ENCODE measurements at places on chromosomes 5 and 9. TPM values are rescaled to one million over a fixed set of nuclear protein-coding genes. Genes with fewer than 3 reads are reported as not detected.
A peak's percentile ranks its signal among the peaks of the same experiment; 100 is the strongest.

DNA sequence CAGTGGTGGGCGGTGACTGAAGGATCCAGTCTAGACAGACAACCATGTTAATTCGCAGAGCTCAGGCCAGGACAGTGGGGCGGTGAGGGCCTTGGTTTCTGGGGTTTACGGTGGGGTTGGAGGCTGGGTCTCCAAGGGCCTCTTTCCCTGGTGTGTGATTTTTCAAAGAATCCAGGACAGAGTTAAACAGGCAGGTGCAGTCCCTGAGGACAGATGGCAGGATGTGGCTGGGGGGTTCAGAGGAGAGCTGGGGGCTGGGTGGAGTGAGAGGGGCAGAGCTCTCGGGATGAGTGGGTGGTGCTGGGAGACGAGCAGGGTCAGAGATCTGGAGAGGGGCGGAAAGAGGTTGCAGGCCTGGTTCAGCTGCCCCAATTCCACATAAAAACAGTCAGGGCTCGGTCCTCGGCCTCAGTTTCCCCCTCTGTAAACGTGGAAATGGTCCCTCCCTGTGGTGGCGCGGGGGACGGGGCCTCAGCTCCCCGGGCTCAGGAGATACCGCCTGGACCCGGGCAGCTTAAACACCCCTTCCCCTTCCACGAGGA is 145.9 kb downstream of the GAPVD1 start:
- no peak for DNase-seq

The KIF20A gene
- total RNA-seq, result not detected

GRCh38 chr9:21873540-21874221 is 71.2 kb downstream of the MTAP start:
- no peak for DNase-seq

The LCN2 gene
- total RNA-seq, result not detected

GRCh38 chr9:92147030-92147851 is 32.0 kb upstream of the SPTLC1 start:
- DNase-seq, result no peak

DNA sequence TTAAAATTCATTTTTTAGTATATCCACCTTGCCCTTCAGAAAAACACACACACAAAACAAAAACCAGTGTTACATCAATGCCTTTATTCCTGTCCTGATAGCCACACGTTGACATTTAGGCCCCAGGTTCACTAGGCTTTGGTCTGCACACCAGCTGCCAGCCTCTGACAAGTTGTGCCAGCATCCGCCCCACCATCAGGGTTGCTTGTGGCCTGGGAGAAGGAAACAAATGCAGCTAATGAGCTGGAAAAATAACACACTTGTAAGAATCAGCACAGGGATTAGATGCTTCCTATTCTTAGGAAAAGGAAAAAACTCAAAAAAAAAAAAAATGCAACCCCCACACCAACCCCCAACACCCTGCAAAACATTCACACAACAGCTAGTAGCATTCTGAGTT is 404.0 kb upstream of the GRIA1 start:
- DNase-seq, result no peak

The IL7R gene
- total RNA-seq, result 1.7 TPM

- DNase-seq, result no peak
These were observed 9.8 kb upstream of the CCDC69 start for GRCh38 chr5:151233616-151234085.

DNA sequence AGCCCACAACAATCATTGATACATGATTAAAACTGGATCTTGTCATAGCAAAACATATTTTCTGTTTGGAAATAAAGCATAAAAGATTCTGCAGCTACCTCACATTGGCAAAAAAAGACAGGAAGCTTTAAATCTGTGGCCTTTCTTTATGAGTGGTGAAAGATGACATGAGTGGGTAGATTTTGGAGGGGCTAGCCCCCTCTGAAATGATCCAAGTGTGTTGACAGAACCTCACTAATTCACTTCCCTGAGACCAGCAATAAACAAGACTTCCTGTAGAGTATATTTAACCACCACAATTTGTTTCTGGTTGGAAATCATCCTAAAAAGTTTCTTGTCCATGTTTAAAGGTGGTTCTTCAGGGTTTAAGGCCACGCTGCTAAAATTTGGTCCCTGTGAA is 530.8 kb downstream of the SPATA31D1 start:
- no peak for DNase-seq

GRCh38 chr9:27755846-27756245 is 182.6 kb upstream of the C9orf72 start:
- no peak for DNase-seq

DNA sequence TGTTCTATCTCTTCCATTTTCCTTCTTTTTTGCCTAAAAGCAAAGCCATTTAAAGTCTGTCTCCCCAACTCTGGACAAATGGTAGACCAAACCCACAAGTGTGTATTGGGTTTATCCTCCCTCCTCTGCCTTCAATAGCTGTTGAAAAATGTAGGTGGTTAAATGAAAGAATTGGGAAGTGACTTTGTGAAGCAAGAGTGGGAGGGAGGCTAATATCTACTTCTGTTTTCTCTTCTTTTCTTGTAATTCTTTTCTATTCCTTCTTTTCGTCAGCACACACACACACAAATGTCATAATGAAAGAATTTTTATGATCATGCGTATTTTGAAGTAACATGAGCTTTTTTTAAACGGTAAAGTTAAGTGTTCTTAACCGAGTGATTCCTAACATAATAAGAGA is 3.8 kb downstream of the CCDC152 start:
- DNase-seq, result no peak

GRCh38 chr5:175521313-175521833 is 43.0 kb downstream of the SFXN1 start:
- no peak for DNase-seq

DNA sequence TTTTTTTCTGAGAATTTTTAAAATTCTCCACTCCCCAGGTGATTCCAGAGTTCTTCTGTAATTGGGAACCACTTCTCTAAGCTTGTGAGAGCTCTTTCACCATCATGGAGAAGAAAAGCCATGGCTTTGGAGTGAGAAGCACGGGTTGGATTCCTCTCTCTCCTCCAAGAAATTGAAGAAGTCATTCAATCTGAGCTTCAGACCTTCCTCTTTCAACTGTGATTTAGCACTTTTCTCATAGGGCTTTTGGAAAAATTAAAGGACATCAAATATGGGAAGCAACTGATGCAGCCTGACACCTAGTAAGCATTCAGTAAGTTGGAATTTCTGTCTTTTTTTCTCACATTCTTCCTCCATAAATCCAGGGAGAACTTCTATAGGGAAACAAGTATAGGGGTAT is 580.4 kb upstream of the KLF4 start:
- no peak for DNase-seq

DNA sequence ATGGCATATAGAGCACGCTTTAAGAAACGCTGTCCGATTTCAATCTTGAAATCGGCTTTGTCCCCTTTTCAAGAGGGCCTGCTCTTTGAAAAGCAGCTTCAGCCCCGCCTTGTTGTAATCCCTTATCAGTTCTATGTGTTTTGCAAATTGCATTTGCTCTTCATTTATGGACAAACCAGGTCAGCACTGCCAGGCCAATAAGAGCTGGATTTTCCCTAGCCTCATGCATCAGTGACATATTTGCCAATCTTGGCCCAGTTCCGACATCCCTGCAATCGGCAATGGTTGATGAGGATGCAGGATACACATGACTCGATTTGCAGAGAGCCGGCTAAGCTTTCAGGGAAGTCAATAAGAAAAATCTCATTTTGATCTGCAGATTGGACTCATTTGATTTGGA is 529.1 kb upstream of the CLINT1 start:
- DNase-seq, result no peak

GRCh38 chr9:136203408-136204144 is 1.4 kb downstream of the LHX3 start:
- no peak for DNase-seq

GRCh38 chr5:125148706-125149105 is 402.3 kb upstream of the ZNF608 start:
- DNase-seq, result no peak

- DNase-seq, result no peak
These were observed 11.8 kb downstream of the ADAMTSL1 start for GRCh38 chr9:18485714-18486113.

The CAST gene
- 136 TPM for total RNA-seq

DNA sequence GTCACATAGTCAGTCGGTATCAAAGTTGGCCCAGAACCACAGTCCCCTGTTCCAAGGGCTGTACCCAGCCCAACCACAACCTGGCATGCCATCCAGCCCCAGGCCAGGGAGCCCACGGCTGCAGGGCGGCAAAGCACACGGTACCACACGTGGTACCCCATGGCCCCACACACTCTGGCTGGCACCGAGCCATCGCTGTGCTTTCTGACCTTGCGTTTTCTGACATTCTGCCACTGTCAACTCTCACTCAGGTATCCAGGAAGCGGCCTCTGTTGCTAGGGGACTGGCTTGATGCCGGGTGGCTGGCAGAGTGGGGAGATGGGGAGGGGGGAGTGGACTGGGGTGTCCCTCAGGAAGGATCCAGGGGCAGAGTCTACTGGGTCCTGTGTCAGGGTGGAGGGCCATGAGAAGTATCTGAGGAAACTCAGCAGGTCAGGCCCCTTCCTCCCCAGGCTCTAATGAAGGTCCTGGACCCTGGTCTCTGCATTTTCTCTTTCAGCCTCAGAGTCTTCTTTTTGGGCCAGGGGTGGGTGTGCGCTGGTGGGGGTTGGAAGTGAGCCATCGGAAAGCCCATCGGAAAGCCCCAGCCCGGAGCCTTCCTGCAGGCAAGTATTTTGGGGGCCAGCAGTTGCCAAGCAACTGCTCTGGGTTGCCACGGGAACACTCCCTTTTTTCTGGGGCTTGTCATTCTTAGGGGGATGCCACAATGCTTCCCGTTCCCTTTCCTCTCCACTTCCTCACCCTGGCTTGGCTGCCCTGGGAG is 21.0 kb upstream of the RALGDS start:
- DNase-seq, result no peak

The PDE8B gene
- total RNA-seq, result 60.9 TPM

GRCh38 chr5:145887217-145887616 is 14.4 kb upstream of the GRXCR2 start:
- no peak for DNase-seq

DNA sequence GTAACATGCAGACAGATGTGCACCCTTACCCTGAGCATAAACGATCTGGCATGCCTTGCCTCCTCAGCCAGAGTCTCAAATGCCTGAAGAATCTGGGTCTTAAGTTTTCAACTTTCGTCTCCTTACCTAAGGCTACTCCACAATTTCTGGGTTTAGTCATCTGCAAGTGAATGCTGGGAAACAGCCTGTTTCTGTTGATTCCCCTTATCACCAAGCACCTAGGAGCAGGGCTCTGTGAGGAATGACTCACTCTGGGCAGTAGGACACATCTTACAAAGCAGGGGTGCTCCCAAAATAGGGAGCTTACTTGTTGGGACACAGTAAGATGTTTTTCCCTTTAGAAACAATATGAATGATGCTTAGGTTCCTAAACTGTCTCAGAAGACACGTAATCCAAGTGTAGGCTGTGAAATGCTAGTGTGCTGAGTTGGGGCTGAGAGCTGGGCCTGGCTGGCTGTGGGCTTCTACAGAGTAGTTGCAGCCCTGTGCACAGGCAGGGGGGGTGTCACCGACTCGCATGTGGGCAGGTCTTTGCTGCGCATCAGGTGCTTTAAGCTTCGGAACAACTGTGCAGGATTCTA is 58.0 kb downstream of the DAP start:
- no peak for DNase-seq

- no peak for DNase-seq
These were observed 44.0 kb upstream of the GLRX start for GRCh38 chr5:95866435-95867040.

DNA sequence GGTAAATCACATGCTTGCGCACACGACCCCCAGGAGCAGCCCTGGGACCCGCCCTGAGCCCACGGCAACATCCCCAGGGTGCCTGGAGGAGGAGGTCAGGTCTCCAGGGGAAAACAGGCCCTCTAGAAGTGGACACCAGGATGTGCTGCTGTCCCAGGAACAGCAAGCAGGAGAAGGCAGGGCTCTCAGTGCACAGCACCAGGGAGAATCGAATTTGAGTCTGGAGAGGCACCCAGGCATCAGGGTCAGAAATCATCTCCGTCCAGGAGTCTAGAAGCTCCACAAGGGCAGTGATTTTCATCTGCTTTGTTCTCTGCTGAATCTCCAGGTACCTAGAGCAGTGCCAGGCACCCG is 93.6 kb downstream of the PAX5 start:
- no peak for DNase-seq

The SLC31A1 gene
- 14.8 TPM for total RNA-seq

DNA sequence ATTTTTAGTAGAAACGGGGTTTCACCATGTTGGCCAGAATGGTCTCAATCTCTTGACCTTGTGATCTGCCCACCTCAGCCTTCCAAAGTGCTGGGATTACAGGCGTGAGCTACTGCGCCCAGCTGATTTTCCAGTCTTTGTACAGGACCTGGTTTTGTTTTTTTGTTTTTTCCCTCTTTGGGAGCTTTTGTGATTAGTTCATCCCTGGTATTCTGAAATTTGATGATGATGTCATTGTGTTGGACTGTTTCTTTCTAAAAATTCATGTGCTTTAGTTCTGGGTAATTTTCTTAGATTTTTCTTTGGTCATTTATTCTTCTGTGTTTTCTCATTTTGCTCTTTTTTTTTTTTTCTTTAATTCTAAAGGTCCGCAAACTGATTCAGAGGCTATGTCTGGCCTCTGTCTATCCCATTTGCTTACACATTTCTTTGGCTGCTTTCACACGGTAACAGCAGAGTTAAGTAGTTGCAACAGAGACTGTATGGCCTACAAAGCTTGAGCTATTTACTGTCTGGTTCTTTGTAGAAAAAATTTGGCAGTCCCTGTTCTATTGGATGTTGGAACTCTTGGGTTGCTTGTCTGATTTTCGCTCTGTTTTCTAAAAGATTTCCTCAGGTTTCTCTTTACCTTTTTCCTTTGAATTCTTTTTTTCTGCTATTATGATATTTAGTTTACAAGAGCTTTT is 24.8 kb downstream of the STX17 start:
- DNase-seq, result no peak

DNA sequence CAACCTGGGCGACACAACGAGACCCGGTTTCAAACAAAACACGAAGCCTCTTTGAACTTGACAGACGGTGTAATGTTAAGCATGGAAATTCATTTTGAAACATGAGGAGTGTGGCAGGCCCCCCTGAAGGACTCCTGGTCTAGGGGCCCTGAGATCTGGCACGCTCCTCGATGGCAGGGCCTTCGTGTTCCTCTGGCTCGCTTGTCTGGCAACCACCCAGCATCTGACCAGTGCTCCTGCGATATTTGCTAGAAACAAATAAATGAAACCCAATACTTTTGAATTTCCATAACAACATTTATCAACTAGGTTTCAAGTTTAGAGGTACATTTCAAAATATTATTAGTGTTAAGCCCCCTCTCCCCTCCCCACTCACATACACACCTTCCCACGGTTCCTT is 193.0 kb downstream of the ERCC6L2 start:
- DNase-seq, result no peak

DNA sequence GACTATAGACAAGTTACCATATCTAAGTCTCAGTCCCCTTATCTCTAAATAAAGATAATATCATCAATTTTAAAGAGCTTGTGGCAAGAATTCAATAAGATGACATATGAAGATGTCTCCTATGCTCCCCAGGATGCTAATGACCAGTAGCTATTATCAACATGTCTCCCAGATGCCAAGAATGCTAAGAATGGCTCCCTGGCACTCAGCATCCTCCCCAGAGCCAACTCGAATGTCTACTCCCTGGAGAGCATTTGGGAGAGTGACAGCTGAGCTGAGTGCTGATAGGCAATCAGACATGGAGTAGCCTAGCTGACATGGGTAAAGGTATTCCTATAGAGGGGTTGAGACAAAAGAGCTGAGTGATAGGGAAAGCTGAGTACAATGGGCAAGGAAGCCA is 15.9 kb downstream of the P4HA2 start:
- no peak for DNase-seq

The TMEM215 gene
- total RNA-seq, result 0.07 TPM

- no peak for DNase-seq
These were observed 9.1 kb upstream of the ADAM19 start for GRCh38 chr5:157584628-157585027.

- peak; percentile 26 for DNase-seq
These were observed 132.5 kb downstream of the CACNA1B start for GRCh38 chr9:138009803-138010690.

Measured in dorsolateral prefrontal cortex (tissue), 122 donors.